G401 (cell line): ENCODE measurements at places on chromosomes 2 and 18.
A peak's percentile ranks its signal among the peaks of the same experiment; 100 is the strongest.

GRCh38 chr2:101852824-101853223, 138.9 kb upstream of the IL1R2 start:
- DNase-seq: no peak

DNA sequence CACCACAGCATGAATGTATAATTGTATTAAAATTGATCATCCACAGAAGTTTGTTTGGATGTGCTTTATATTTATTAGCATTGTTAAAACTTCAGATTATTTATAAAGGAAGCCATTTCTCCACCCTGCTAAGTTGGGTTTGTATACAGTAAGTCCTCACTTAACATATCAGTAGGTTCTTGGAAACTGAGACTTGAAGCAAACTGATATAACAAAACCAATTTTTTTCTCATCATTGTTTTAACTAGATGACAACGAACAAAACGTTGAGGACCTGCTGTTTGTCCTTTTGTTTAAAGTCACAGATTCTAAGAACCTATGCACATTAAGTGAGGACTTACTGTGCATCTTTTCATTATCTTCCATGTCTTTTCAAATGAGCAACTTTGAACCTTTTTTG, 17.1 kb downstream of the C2orf69 start:
- DNase-seq: no peak

DNA sequence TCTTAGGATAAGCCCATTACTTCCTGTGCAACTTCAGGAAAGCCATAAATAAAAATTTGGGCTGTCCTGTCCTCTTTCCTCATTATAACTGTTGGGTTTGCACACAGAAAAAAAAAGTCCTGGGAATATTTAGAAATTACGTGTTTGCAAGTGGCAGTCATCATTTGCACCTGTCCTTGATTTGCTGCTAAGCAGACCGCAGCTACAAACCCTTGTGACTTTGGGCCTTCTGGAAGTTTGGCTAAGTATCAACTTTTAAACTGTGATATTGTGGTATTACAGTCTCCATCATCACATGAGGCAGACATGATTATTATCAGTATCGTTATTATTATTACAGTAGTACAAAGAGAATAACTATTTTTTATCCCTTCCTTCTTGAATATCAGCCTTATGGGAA, 260.7 kb upstream of the SESTD1 start:
- peak; percentile 42 for DNase-seq

DNA sequence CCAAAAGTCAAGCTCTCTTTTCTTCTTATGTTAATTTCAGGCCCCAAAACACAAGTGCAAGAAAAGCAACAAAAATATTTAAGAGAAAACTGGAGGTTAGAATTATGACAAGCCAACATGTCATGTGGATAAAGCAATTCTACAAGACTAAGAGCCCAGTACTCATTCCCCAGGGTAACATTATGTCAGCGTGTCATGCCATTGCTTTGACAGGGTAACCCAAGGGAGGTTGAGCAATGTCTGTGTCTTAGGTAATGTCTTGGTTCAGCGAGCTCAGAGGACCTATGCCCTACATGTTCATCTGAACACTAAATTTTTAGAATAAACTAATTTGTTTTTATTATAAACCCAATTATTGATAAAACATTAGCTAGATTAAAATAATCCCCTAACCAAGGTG, 173.2 kb upstream of the ZNF804A start:
- DNase-seq: no peak
